ENCODE measurements at places on chromosomes 4 and X.

DNA sequence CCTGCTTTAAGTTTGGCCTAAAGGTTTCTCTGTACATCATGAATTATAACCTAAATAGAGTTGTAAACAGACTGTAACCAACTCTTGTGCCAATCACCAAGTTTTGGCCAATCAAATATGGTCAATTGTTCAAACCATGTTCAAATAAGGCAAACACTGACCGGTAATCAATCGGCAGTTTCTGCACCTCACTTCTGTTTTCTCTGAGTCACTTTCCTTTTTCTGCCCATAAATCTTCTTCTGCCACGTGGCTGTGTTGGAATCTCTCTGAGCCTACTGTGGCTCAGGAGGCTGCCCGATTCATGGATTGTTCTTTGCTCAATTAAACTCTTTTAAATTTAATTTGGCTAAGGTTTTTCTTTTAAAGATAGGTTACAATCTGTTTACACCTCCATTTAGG, 16.5 kb upstream of the ENPP6 start:
- DNase-seq = no peak

DNA sequence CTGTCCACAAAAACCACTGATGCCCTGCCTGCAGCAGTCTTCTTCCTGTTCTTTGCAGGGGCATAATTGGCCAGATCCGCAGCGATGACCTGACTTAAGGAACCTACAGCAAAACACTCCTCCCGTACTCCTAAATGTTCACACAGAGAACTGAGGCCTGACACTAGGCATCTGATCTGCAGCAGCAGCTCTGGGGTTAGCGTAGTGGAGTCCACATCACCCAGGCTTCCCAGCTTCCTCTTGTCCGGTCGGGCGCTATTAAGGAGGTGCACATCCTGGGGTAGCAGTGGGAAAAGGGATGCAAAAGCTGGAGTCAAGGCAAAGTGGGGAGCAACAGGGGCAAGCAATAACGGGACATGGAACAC, 758 bp downstream of the SCFD2 start:
- DNase-seq = no peak

GRCh38 chrX:147476008-147476407, 435.7 kb upstream of the FMR1 start:
- DNase-seq = no peak

- no peak for DNase-seq
Observed at GRCh38 chrX:136387951-136388502, 87.3 kb downstream of the ADGRG4 start.

DNA sequence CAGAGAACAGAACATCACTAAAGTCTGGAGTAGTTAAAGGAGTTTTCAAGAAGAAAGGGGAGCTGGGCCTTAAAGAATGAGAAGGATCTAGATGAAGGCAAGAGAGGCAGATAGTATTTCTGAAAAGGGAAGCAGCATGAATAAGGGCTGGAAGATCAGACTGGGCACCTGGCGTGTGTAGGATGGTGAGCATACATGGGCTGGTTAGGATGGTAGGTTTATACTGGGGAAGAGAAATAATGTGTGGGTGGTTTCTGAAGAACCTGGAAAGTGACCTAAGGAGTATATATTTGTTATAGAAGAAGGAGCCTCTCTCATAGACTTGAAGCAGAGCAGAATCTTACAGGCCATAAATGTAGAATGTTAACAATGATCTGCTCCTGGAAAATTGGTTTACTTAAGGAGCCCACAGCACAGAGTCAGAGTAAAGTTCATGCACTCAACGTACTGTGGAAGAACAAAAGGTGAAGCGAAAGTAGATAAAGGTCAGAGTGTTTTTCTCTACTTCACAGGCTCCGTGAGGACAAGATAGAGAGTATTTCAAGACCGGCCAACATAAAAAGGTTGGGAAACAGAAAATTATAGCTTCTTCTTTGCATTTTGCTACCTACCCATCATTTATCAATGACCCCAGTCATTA, 35.8 kb downstream of the MBNL3 start:
- DNase-seq = no peak

DNA sequence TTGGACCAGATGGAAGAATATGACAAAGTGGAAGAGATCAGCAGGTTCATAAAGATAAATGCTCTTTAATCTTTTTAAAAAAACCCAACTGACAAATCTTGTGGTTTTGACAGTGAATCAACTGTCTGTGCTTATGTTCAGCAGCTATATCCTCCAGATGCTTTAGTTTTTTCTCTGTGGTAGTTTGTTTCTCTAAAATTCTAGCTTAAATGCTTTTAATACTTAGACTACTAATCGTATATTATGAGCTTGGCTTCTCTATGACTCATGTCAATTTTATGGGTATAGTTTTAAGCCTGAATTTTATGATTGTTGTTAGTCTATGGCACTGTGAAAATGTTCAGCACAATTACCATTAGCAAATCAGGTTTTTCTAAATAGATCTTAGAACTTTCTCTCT, 12.9 kb downstream of the HHIP start:
- DNase-seq = no peak

DNA sequence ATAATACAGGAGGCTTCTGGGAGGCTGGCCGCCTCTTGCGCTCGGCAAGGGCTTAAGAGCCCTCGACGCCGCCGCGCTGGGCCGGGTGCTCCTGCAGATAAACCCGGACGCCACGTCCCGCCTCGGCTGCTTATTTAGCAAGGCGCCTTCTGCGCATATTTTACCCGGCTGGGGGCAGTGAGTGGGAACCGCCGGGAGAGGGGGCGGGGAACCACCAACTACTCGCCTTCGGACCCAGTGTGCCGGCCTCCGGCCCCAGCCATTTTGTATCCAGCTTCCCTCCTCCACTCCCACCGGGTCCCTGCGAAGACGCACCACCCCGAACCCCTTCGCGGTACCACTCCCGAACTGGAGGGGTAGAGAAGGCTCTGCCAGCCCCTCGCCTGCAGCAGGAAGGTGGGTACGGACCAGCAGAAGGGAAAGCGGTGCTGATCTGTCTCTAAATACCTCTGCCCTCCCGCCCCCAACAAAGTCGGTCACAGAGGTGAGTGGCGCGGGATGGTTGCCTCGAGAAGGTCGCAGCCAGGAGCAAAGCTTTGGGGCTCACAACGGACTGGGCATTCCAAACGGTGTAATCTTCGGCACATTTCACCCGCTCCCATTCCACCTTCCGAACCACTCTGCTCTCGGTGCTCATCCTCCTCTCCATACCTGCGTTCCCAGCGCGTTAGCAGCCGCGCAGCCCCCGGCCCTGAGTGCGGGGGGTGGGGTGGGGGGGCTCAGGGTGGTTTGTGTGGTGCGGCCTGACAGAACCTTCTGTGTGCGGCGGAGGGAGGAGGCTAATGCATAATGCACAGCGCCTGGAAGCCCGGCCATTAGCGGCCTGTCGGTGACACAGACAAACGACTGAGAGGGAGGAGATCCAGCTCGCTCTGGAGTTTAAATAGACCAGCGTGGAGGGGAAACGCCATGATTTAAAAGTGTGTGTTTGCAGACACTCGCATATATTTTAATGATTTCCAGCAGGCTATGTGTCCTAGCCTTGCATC, 4.9 kb upstream of the BCOR start:
- no peak for DNase-seq

GRCh38 chr4:37682701-37683401, 3.3 kb downstream of the RELL1 start:
- no peak for DNase-seq

- DNase-seq = no peak
Observed at GRCh38 chr4:124199755-124200154, 512.8 kb downstream of the ANKRD50 start.

- no peak for DNase-seq
Observed at GRCh38 chr4:98627531-98628257, 30.7 kb downstream of the TSPAN5 start.

DNA sequence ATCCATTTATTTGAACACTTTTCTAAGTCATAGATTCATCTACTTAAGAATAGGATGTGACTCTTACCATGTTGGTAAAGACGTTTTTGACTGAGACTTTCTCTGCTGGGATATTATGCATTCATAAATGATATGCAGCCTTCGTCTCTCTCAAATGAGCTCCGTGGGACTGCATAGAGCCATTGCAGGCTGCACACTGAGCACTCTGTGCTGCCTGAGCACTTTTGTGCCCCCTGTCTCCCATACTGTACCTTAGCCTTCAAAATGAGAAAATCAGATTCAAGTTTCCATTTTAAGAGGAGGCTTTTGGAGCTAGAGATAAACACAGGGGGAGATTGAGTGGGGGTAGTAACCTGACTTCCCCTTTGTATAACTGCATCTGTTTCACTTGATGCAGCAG, 433.6 kb downstream of the ZIC3 start:
- DNase-seq = no peak

DNA sequence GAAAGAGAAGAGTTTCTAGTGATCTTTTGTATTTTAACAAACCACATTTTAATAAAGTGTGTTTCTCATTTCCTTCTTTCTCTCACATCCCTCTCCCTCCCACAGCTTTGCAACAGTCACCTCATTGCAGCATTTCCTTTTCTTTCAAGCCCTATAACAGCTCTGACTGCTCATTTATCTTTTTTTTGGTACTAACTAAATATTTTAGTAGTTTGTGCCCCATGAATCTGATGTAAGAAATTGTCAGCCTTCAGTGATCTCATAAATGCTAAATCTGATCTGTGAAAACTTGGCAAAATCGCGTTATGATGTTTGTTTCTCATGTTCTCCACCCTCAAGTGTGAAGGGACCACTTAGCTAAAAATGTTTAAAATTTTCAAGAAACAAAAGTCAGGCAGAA, 258.5 kb upstream of the SLIT2 start:
- no peak for DNase-seq

DNA sequence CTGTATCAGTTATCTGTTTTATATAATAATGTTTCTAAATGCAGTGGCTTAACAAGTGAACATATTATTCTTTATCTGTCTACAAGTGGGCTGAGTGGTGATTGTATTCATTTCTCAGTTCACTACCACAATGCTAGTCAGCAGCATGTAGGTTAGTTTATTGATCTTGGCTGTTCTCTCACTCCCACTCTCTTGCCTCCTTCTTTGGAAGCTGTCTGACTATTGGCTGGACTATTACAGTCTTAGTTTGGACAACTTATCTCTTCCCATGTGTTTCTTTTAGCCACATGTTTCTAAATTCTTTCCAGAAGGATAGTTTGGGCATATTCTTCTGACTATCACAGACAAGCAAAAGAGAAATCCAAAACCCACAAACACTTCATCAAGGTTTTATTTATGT, 459.5 kb upstream of the AGA start:
- no peak for DNase-seq

DNA sequence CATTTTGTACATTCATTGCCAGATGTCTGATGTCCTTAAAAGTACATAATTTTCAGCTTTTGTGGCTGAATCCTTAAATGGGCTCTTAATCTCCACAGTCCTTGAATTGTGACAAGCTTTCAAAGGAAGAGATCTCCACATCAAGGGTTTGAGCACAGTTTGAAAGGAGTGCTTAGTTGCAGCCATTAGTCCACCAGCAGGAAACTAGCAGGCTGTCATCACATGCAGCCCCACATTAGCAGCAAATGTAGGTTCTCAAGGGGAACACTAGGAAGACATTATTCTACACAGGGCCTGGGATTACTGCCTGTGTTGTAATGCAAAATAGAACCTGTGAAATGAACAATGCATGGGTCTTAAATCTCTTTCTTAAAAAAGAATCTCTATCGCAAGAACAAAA, 173.2 kb downstream of the CBLL2 start:
- DNase-seq = no peak

DNA sequence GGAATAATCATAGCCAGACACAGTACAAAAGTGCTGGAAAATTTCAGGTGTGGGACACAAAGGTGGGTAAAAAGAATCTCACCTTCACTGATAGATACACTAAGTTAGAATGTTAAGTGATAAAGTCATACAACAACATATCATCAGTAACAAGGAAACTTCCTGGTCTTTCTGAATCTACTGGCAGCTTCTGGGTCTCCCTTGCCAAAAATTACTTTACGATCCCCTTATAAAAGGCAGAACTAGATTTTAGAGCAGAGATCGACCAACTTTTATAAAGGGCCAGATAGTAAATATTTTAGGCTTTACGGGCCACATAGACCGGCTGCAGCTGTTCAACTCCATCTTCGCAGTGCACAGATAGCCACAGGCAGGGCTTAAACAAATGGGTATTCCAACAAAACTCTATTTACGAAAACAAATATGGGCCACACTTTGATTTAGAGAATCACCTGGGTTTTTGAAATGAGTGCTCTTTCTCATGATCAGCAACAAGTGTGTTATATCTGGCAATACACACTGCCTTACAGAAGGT, 159.9 kb downstream of the AASDH start:
- no peak for DNase-seq
